ENCODE measurements at places on chromosomes 7 and 10. TPM values are rescaled to one million over a fixed set of nuclear protein-coding genes. Genes with fewer than 3 reads are reported as not detected.

MLXIPL gene
- total RNA-seq, result 2.0 TPM

CARD11 gene
- under 0.01 TPM for total RNA-seq

TFPI2 gene
- total RNA-seq, result 97.3 TPM

KLF14 gene
- not detected for total RNA-seq
